ENCODE measurements at places on chromosomes 2 and 18.

GRCh38 chr2:206083602-206084438, 2.2 kb downstream of the INO80D start:
- H3K4me1 ChIP-seq: no peaks in the 10 kb centered on the region
- H3K4me3 ChIP-seq: peak overlapping the region; percentile 90
- H3K36me3 ChIP-seq: no peaks in the 10 kb centered on the region
- peak overlapping the region; percentile 98 for H3K27ac ChIP-seq
- no peaks in the 10 kb centered on the region for H3K27me3 ChIP-seq

DNA sequence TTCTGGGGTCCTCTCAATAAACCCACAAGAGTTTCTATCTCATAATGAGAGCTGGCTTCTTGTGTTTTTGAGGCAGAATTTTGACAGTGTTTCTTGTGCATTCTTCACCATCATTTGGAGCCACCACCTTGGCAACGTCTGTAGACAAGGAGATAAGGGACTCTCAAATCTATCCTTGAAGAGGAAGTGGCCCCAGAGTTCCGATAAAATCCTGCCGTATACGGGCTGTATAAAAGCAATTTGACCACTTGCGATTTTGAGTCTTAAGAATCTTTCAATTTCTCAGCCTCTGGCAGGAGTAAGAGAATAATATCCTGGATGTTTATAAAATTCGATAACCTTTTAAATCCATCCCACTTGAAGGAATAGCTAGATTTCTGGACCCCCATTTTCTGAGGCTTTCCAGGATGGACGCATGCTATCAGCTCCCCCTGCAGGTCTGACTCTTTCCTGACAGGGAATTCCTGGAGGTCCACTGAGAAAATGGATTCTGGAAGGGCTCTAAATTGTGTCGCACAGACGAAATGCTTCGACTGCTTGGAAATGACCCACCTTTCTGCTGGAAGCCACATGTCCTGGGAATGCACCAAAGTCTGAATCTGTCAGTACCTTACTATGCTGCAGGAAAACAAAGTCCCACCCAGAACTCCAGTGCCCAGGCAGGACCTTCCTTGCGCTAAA, 54.1 kb downstream of the E2F6 start:
- H3K27me3 ChIP-seq: no peaks in the 10 kb centered on the region
- no peaks in the 10 kb centered on the region for H3K36me3 ChIP-seq
- peaks cover 17% of the 10 kb centered on the region for H3K4me1 ChIP-seq
- peak overlapping the region; percentile 38 for H3K4me3 ChIP-seq

GRCh38 chr2:233422050-233422639, 67.9 kb downstream of the DGKD start:
- peak; percentile 58 for DNase-seq
- no peak overlapping the region for H3K4me3 ChIP-seq
- no peaks in the 10 kb centered on the region for H3K4me1 ChIP-seq
- H3K36me3 ChIP-seq: no peaks in the 10 kb centered on the region
- H3K27me3 ChIP-seq: no peaks in the 10 kb centered on the region

DNA sequence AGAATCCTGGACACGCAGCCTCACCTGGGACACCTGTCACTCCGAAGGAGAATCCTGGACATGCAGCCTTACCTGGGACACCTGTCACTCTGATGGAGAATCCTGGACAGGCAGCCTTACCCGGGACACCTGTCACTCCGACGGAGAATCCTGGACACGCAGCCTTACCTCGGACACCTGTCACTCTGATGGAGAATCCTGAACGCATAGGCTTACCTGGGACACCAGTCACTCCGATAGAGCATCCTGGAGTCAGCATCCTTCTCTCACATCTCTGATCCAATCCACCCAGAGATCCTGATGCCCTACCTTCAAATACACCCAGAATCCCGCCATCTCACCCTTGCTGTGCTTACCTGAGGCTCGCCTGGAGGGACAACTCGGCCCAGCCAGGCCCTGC, 154.9 kb downstream of the NDUFA10 start:
- peak; percentile 28 for DNase-seq
- no peaks in the 10 kb centered on the region for H3K4me1 ChIP-seq
- no peaks in the 10 kb centered on the region for H3K36me3 ChIP-seq

DNA sequence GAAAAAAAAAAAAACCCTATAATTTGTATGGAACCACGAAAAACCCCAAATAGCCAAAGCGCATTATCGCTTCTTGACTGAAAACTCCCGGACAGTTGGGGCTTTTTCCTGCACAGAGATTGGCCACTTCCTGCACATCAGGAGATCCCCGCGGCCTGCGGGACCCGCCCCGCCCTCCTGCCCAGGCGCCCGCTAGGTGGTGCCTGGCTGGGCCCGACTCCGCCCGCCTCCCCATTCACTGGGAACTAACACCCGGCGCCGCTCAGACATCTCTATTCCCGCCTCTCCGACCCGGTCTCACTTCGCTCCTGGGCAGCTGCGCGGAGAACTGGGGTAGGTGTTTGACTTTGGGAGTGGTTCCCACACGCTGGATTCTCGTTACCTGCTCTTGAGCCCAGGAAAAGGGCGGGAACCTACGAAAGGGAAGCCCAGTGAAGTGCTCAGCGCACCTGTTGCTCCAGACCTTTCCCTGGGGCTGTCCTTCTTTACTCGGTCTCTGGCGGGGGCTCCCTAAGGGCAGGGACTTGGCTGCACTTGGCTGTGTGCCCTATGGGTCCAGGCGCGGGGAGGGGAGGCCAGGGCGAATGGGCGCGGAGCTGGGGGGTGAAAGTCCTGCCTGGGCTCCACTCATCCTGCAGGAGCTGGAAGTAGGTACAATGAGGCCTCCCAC, at the start of gene HMSD:
Gene HMSD, plus strand, starts transcription at position 234 of the 670 bp plus-strand sequence. CDS start 4,155 bp downstream, outside the sequence.
- H3K36me3 ChIP-seq: no peaks in the 10 kb centered on the region
- peaks cover 9% of the 10 kb centered on the region for H3K4me1 ChIP-seq
- H3K27me3 ChIP-seq: no peaks in the 10 kb centered on the region
- H3K27ac ChIP-seq: no peak within 1 kb of the TSS
- DNase-seq: no peak
- H3K4me3 ChIP-seq: peak within 1 kb of the TSS; percentile 42

- no peak overlapping the region for H3K4me3 ChIP-seq
- no peaks in the 10 kb centered on the region for H3K4me1 ChIP-seq
- no peak overlapping the region for H3K27ac ChIP-seq
- no peaks in the 10 kb centered on the region for H3K27me3 ChIP-seq
These were observed 49.9 kb downstream of the DGKD start for GRCh38 chr2:233404222-233404621.
